GM12878 (cell line): ENCODE measurements at places on chromosomes 12 and 14.
A peak's percentile ranks its signal among the peaks of the same experiment; 100 is the strongest.

DNA sequence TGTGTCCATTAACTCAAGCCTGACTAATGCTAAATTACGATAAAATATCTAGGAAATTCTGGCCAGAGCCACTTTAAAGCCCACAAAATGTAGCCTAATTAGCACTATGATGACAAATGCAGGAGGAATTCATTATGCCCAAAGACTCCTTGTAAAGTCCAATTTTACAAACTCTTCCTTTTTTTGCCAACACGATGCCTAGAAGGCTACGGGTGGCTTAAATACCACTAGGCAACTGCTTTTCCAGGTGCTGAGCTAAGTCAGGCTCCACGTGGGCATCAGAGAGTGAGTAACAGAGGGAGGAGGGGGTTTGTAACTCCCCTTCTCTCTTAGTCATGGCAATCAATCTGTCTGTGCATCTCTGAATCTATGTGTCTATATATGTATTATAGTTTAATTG, 172.4 kb upstream of the NTF3 start:
- DNase-seq = no peak

DNA sequence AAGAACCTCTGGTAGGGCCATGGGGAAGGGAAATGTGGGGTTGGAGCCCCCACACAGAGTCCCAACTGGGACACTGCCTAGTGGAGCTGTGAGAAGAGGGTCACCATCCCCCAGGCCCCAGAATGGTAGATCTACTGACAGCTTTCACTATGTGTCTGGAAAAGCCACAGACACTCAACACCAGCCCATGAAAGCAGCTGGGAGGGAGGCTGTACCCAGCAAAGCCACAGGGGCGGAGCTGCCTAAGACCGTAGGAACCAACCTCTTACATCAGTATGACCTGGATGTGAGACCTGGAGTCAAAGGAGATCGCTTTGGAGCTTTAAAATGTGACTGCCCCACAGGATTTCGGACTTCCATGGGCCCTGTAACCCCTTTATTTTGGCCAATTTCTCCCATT, 97.8 kb downstream of the HMGA2 start:
- no peak for DNase-seq

- no peak for DNase-seq
These were observed 187.5 kb downstream of the RBM19 start for GRCh38 chr12:113778432-113779132.

GRCh38 chr12:18224745-18225144, 36.6 kb upstream of the PIK3C2G start:
- no peak for DNase-seq

DNA sequence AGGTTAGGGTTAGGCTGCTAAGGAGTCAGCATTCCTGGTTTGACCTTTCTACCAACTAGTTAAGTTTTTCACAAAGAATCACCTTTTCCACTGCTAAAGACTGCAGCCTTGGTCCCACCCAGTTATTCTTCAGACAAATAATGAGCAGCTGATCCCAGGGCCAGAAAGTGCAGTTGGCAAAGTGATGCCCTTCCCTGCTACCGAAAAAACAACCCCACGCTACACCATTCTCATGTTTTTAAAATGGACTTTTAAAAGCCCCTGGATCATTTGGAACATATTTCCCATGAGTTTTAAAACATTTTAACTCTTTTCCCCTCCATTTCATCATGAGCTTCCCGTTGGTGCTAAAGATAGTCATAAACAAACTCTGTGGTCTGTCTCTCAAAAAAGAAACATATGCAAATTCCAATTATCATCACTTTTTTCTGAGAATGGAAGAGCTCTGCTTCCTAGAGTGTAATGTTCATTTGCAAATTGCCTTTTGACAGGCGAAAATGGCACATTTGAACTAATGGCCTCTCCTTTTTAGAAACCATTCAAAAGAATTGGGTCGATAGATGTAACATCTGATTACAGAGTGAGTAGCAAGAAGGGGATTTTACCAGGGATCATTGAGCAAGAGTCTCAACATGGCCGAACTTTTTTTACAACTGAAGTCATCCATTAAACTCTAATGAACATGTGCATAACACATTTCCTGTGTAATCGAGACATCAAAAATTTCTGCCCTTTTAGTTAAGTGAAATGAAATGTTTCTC, 129.3 kb upstream of the RAP1B start:
- DNase-seq = peak; percentile 89

DNA sequence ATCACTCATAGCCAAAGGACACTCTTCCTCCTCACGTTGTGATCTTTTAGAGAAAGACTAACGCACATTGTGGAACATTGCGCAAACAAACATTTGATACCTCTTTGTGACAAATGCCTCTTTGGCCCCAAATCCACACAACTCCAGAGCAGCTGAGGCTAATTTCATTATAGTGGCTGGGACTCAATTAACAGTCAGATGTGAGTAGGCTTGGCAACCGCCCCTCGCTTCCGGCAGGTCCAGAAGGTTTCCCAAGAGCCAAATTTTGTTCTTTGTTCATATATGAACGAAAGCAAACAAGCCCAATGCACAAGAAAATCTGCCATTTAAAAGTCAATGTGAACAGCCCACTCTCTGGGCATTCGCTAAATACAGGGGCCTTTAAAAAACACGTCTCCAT, 273.9 kb downstream of the GLT1D1 start:
- DNase-seq = no peak

- DNase-seq = no peak
These were observed 16.4 kb downstream of the TRMT61A start for GRCh38 chr14:103545219-103545914.

- no peak for DNase-seq
These were observed 112.2 kb downstream of the CACNA1C start for GRCh38 chr12:2165021-2165420.

DNA sequence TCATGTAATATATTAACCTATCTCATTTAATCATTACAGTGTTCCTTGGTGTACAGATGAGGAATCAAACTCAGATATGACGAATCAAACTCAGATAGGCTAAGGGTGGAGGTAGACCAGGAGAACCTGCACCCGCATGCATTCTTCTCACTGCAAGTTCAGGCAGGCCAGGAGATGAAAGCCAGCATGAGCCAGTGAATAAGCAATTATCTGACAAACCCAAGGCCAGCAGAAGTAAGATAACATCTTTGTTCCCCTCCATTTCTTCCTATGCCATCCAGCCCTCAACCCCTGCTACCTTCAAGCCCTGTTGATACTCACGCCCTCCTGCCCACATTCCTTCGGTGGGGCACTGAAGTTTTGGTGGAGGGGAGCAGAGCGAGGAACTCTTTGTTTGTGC, 152.2 kb downstream of the ETV6 start:
- no peak for DNase-seq

DNA sequence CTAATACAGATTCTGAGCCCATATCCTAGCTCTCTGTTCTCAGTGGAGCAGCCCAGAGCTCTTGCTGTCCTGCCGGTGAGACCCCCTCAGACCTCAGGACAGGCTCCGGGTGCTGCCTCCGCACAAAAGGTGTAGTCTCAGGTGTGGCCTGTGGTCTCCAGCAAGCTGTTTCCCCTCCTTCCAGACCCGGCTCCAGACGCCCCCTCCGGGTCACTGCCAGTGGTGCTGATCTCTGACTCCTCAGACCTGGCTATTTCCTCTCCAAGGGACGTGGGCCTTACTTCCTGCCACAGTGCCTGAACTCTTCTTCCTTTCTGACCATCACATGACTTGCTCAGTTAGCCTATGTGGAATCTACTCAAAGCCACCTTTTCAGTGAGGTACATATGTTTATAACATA, 337.5 kb downstream of the GLT1D1 start:
- no peak for DNase-seq

- no peak for DNase-seq
These were observed 101.2 kb upstream of the LRFN5 start for GRCh38 chr14:41505491-41505890.

GRCh38 chr12:46965137-46965536, 114.3 kb upstream of the PCED1B start:
- no peak for DNase-seq

DNA sequence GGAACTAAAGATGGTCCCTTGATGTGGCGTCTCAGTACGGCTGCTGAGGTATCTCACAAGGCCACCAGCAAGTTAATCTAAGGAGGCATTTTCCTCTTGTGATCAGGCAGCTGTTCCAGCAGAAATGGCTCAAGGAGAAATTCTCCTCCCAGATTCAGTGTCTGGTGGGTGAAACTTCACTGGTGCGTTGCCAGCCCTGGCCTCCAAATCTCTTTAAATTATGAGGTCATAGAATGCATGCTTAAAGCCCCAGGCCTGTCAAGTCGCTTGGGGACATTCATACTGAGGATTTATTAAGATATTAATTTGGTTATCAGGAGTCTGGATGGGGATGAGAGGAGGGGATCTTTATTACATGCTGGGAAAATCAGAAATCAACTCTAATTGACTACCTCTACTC, 72.9 kb downstream of the PPP2R5C start:
- no peak for DNase-seq
